ENCODE measurements at places on chromosomes 4 and X. TPM values are rescaled to one million over a fixed set of nuclear protein-coding genes. Genes with fewer than 3 reads are reported as not detected.

DNA sequence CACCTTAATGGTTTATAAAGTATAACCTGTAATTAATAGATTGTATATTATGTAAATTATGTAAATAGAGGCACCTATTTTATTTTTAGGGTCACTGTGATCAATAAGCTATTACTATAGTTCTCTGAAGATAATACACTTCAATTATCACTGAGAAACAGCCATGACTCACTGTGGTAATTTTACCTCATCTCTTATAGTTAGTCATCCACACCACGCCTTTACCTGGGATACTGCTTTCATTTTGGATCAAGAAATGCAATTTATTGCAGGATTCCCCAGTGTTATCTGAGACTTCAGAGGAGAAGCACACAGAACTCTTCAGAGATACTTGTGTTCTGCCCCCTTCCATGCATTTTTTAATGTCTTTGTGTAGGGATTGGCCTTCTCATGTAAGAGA, 348.1 kb upstream of the ATOH1 start:
- no peak overlapping the region for H3K4me3 ChIP-seq
- no peaks in the 10 kb centered on the region for H3K4me1 ChIP-seq
- no peaks in the 10 kb centered on the region for H3K36me3 ChIP-seq
- H3K27me3 ChIP-seq: no peaks in the 10 kb centered on the region
- no peak for DNase-seq

DNA sequence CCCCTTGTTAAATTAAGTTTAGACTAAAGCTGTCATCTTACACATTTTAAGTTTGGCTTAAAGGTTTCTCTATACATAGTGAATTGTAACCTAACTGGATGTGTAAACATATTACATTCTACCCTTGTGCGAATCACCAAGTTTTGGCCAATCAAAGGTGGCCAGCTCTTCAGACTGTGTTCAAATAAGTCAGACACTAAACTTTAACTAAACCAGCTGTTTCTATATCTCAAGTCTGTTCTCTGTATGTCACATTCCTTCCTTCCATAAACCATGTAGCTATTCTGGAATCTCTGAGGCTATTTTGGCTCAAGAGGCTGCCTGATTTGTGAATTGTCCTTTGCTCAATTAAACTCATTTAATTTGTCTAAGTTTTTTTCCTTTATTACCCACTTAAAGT, 6.7 kb downstream of the SULT1B1 start:
- no peaks in the 10 kb centered on the region for H3K27me3 ChIP-seq
- DNase-seq: no peak
- no peak overlapping the region for H3K27ac ChIP-seq
- no peaks in the 10 kb centered on the region for H3K4me1 ChIP-seq
- no peak overlapping the region for H3K4me3 ChIP-seq

DNA sequence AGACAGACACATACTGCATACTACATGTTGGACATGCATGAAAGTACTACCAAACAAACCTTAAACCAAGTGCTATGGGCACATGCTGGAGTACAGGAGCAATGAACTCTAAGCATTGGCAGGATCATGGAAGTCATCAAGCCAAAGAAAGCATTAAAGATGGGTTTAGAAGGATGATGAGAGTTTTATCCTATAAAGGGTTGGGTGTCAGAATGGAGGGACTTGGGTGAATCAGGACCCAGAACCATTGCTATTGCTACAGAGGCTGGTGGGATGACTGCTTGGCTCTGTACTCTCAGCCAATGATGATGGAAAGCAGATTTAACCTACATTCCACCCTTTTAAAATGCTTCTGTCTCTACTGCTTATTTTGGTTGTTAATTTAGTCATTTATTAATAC, 233.9 kb upstream of the EDA2R start:
- no peak overlapping the region for H3K4me3 ChIP-seq
- H3K27me3 ChIP-seq: no peaks in the 10 kb centered on the region
- DNase-seq: no peak
- H3K27ac ChIP-seq: no peak overlapping the region
- no peaks in the 10 kb centered on the region for H3K4me1 ChIP-seq

GRCh38 chrX:101097546-101098453, at the start of gene CENPI:
TSS of gene CENPI (plus strand) at chrX:101098204. CDS start at chrX:101101071, 2,867 bp downstream.
- peak within 1 kb of the TSS; percentile 67 for H3K27ac ChIP-seq
- H3K36me3 ChIP-seq: no peaks in the 10 kb centered on the region
- H3K4me1 ChIP-seq: no peaks in the 10 kb centered on the region
- peak within 1 kb of the TSS; percentile 19 for H3K4me3 ChIP-seq

DNA sequence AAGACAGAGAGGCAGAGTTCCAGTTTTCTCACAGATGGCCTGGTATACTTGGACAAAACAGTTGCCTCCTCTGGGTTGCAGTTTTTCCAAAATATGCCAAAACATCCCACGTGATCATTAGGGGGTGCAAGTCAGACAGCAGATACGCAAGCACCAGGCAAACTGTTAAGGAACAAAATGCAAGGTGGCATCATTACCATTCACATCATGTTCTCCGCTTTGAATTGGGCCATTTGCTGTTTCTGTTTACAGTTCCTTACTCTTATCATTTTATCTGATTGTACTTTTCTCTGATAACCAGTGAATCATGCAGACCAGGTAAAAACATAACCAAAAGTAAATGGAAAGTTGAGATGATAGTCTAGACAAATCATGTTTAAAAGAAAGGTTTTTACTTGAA, 16.4 kb upstream of the HMGB3 start:
- no peaks in the 10 kb centered on the region for H3K36me3 ChIP-seq
- no peaks in the 10 kb centered on the region for H3K4me1 ChIP-seq
- H3K27me3 ChIP-seq: no peaks in the 10 kb centered on the region
- no peak for DNase-seq

The CPE gene
- 717 TPM for total RNA-seq

The CPLX1 gene
- total RNA-seq: 4.4 TPM

GRCh38 chr4:78695910-78696309, 80.2 kb upstream of the BMP2K start:
- no peak overlapping the region for H3K4me3 ChIP-seq
- H3K27ac ChIP-seq: no peak overlapping the region
- H3K27me3 ChIP-seq: no peaks in the 10 kb centered on the region
- no peaks in the 10 kb centered on the region for H3K4me1 ChIP-seq

- H3K4me1 ChIP-seq: no peaks in the 10 kb centered on the region
- DNase-seq: no peak
- H3K27me3 ChIP-seq: no peaks in the 10 kb centered on the region
- H3K27ac ChIP-seq: no peak overlapping the region
- H3K4me3 ChIP-seq: no peak overlapping the region
Observed at GRCh38 chr4:18698119-18698883, 676.7 kb upstream of the LCORL start.

- H3K36me3 ChIP-seq: no peaks in the 10 kb centered on the region
- H3K27ac ChIP-seq: no peak overlapping the region
- no peak overlapping the region for H3K4me3 ChIP-seq
- no peak for DNase-seq
Observed at GRCh38 chrX:11704725-11705495, 39.2 kb upstream of the ARHGAP6 start.

The CCDC158 gene
- not detected for total RNA-seq

DNA sequence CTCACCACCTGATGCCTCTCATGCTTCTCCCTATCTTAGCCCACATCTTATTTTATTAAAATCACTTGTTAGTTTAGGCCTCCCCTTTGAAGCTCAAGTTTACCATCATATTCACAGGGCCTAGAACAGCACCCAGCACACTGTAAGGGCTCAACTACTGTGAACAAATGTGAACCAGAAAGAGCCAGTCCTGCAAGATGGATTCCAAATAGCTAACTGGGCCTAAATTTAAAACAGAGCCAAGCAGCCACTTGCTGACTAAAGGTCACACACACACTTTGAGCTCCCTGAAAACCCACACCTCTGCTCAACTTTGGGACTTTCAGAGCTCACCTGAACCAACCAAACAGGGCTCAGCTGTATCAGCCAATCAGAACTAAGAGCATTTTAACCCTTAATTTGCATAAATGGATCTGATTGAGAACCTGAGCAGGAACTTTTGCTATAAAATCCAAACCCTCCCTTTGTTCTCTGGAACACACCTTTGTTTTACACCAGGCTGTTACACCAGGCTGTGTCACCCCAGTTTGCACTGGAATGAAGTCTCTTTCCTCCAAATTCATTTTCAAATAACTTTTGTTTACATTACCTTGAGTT, 62.1 kb upstream of the EXOC1L start:
- H3K36me3 ChIP-seq: no peaks in the 10 kb centered on the region
- no peaks in the 10 kb centered on the region for H3K27me3 ChIP-seq
- H3K27ac ChIP-seq: no peak overlapping the region
- H3K4me3 ChIP-seq: no peak overlapping the region
- no peak for DNase-seq
- no peaks in the 10 kb centered on the region for H3K4me1 ChIP-seq

The L1CAM gene
- 18.0 TPM for total RNA-seq

All from prostate gland (tissue), 2 donors.